Omental fat pad (tissue), 4 donors: ENCODE measurements at places on chromosomes 5 and 9. TPM values are rescaled to one million over a fixed set of nuclear protein-coding genes. Genes with fewer than 3 reads are reported as not detected.

The THG1L gene
- total RNA-seq = 9.8 TPM

The STKLD1 gene
- total RNA-seq = not detected

The IFNB1 gene
- total RNA-seq = not detected

The C9orf152 gene
- total RNA-seq = not detected

The IFNA21 gene
- total RNA-seq = not detected

The PTGES gene
- total RNA-seq = 11.3 TPM

The OTP gene
- total RNA-seq = not detected

The IL4 gene
- not detected for total RNA-seq

The SHISAL2B gene
- total RNA-seq = not detected

The OBP2B gene
- total RNA-seq = not detected

The SMIM3 gene
- total RNA-seq = 162 TPM

The ADRA1B gene
- 6.6 TPM for total RNA-seq

The HTR4 gene
- total RNA-seq = not detected

The ENTREP1 gene
- total RNA-seq = 1.9 TPM

The TYRP1 gene
- total RNA-seq = not detected

The PRLR gene
- 0.38 TPM for total RNA-seq

The SHC3 gene
- total RNA-seq = 2.6 TPM

The ZNF366 gene
- 25.2 TPM for total RNA-seq

The SLC6A19 gene
- total RNA-seq = not detected

The PDE6A gene
- total RNA-seq = not detected

The ABO gene
- 3.3 TPM for total RNA-seq

The ADCY2 gene
- 2.4 TPM for total RNA-seq

The F2R gene
- 11.3 TPM for total RNA-seq

The CAMK2A gene
- total RNA-seq = not detected

The SH3PXD2B gene
- total RNA-seq = 43.8 TPM

The GPR150 gene
- not detected for total RNA-seq

The IL3 gene
- total RNA-seq = not detected

The CTSV gene
- 0.28 TPM for total RNA-seq

The SEMA5A gene
- total RNA-seq = 6.3 TPM

The DIPK1B gene
- 4.4 TPM for total RNA-seq

The PCDHAC2 gene
- 3.1 TPM for total RNA-seq
